Osteoblast (primary cell): ENCODE measurements at places on chromosomes 7 and 10. TPM values are rescaled to one million over a fixed set of nuclear protein-coding genes. Genes with fewer than 3 reads are reported as not detected.

The SEMA3E gene
- total RNA-seq = 0.29 and 1.4 TPM in 2 replicates

The TNRC18 gene
- total RNA-seq = 61.3 and 83.6 TPM in 2 replicates

The NME8 gene
- total RNA-seq = not detected in 2 replicates

The HECW1 gene
- 2.9 and 6.5 TPM in 2 replicates for total RNA-seq

DNA sequence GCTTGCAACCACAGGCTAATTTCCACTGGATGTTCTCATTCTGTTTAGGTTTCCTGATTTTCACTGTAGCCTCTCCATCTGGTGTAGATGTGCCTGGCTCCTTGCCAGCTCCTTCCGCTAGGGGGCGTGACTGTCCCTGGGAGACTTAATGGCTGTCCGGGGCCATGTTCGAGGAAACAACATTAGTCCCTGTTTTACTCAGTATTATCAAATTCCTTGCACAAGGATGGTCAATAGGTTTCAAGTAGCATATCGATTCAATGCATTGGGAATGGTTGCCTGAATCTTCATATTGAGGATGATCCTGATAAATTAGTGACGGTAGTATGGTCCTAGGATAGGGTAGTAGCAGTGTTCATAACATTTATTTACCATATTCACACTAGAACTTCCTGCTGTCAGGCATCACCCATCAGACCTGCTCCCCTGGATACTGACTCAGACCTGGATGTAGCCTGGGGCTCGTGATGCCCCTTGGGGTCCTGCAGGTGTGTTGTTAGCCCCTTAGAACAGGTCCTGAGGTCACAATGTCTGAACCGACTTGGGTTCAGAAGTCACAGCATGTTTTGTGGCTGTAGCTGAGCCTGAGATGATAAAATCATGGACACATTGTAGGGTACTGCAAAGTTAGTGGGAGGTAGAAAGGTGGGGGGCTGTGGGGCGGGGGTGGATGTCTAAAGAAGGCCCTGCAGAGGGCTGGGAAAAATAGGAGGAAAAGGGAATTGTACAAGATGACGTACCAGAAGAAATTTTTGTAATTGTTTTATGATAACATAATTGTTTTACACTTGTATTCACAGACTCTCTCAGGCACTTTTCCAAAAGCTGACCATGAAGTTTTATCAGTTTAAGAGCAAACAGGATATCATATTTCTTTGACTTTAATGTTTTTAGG lies 8.9 kb upstream of the EXOC6 start:
- no peak overlapping the region for H3K27ac ChIP-seq
- DNase-seq = no peak
- H3K4me1 ChIP-seq = peaks cover 2% of the 10 kb centered on the region
- H3K36me3 ChIP-seq = no peaks in the 10 kb centered on the region
- H3K4me3 ChIP-seq = no peak overlapping the region
- H3K27me3 ChIP-seq = no peaks in the 10 kb centered on the region

DNA sequence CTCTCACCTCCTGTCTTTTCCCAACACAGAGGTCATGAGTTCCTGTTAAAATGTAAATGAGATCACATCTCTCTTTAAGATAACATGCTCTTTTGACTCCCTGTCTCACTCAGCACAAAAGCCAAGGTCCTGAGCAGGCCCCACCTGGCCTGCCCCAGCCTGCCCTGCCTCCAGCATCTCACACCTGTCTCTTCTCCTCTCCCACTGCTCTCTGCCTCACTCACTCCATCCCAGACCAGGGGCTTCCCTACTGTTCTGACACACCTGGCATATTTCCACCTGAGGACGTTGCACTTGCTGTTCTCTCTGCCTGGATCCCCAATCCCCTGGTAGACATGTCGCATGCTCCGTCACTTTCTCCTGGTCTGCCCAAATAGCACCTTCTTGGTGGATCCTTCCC lies 285.0 kb upstream of the ZMIZ1 start:
- H3K4me3 ChIP-seq = no peak overlapping the region
- H3K27ac ChIP-seq = no peak overlapping the region
- H3K27me3 ChIP-seq = peaks cover 52% of the 10 kb centered on the region
- no peaks in the 10 kb centered on the region for H3K36me3 ChIP-seq
- no peak for DNase-seq
- H3K4me1 ChIP-seq = no peaks in the 10 kb centered on the region

The NUP205 gene
- 29.5 and 33.7 TPM in 2 replicates for total RNA-seq

- H3K27me3 ChIP-seq = no peaks in the 10 kb centered on the region
- no peaks in the 10 kb centered on the region for H3K4me1 ChIP-seq
Observed at GRCh38 chr10:64010711-64011110, 489.5 kb downstream of the REEP3 start.

GRCh38 chr7:32062150-32062549 lies 8.1 kb downstream of the PDE1C start:
- peaks cover 7% of the 10 kb centered on the region for H3K36me3 ChIP-seq
- DNase-seq = no peak
- H3K4me1 ChIP-seq = peaks cover 68% of the 10 kb centered on the region
- H3K27ac ChIP-seq = peak overlapping the region; percentile 91
- no peak overlapping the region for H3K4me3 ChIP-seq
- H3K27me3 ChIP-seq = no peaks in the 10 kb centered on the region

DNA sequence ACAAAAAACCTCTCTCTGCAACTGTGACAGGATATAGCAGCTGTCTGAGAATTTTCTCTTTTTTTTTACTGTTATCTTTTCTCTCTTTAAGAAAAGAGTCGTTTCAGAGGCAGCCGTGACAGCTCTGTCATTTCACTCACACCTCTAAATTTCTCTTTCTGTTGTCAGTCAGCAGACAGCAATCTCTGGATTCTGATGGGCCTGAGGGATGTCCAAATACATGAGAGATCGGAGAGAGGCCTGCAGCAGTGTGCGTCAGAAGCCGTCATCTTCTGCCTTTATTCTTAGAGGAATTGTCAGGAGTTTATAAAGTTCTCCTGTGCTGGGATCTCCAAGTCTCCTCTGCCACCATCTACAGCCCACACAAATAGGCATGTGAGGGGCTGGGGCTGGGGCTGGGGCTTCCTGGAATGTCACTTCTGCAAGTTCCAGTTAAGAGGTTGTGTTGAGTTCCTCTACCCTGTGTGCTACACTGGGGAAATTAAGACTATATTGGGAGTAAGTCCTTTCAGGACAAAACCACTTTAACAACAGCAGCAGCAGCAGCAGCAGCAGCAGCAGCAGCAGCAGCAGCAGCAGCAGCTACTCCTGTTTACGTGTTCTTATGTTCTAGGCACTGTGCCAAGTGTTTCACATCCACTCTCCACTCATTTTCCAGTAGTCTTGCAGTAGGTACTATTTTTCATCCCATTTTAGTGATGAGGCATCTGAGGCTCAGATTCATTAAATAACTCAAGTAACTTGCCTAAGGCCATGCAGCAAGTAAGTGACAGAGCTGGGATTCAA lies 541.3 kb downstream of the LRMDA start:
- DNase-seq = peak; percentile 45
- no peak overlapping the region for H3K4me3 ChIP-seq
- peaks cover 5% of the 10 kb centered on the region for H3K4me1 ChIP-seq
- no peak overlapping the region for H3K27ac ChIP-seq
- H3K27me3 ChIP-seq = no peaks in the 10 kb centered on the region

GRCh38 chr7:149706398-149706797 lies 67.0 kb downstream of the ZNF467 start:
- H3K4me3 ChIP-seq = no peak overlapping the region
- H3K27ac ChIP-seq = no peak overlapping the region
- H3K36me3 ChIP-seq = no peaks in the 10 kb centered on the region
- peak; percentile 3 for DNase-seq
- H3K4me1 ChIP-seq = no peaks in the 10 kb centered on the region
- no peaks in the 10 kb centered on the region for H3K27me3 ChIP-seq

DNA sequence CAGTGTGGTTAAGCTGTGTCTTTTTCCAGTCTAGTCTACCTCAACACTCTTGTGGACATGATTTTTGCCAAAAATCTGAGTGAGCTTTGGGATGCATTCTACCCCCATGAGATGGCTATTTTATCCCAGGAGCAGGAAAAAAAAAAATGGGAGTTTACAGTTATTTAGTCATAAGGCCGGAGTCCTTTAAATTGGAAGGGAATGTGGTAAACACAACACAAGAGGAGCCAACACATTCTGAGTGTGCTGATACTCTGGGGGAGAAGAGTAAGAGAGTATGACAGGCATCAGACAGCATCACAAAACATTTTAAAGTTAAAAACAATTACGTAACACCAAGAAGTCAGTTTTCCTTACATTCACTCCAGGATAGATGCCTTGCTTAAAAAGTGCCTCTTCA lies 46.1 kb downstream of the C1GALT1 start:
- peak overlapping the region; percentile 38 for H3K27ac ChIP-seq
- peaks cover 3% of the 10 kb centered on the region for H3K36me3 ChIP-seq
- H3K27me3 ChIP-seq = no peaks in the 10 kb centered on the region
- no peak for DNase-seq
- H3K4me1 ChIP-seq = peaks cover 16% of the 10 kb centered on the region

GRCh38 chr10:120085096-120085796 lies 192.7 kb downstream of the SEC23IP start:
- no peaks in the 10 kb centered on the region for H3K36me3 ChIP-seq
- peak; percentile 21 for DNase-seq
- no peak overlapping the region for H3K27ac ChIP-seq
- no peak overlapping the region for H3K4me3 ChIP-seq

DNA sequence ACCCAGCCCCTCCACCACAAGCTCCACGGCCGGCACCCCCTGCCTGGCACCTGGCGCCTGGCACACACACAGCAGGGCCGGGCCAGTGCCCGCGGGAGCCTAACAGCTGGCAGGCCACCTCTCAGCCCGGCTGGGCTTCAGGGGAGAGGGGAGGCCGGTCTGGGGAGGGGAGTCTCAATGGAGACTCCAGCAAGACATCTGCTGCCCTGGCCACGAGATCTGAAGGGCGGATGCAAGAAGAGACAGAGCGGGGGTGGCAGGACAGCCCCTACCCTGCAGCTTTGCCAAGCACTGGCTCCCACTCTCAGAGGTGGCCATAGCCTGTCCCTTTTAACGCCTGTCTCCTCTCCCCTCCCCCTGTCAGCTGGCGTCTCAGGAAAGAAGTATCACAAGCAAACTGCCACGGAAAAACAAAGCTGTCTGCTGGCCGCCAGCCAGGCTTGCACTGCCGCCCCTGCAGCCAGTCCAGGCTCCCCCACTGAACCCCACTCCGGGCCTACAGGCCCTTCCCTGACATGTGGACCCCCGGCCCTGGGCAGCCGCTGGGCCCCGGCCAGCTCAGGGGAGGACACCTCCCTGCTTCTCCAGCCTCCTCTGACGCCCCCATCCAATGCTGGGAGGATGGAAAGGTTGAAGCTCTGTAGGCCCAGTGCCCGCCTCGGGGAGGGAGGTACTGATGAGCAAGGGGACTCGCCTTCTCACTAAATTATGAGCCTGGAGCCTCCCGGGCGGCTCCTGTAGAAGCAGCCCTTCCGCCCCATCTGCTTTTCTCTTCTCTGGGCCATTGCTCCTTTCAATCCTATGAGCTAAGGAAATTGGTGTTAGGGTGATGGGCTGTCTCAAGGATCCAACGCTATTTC lies 178.4 kb downstream of the ARHGAP12 start:
- DNase-seq = peak; percentile 71
- no peaks in the 10 kb centered on the region for H3K36me3 ChIP-seq
- H3K4me1 ChIP-seq = peaks cover 21% of the 10 kb centered on the region
- H3K27me3 ChIP-seq = no peaks in the 10 kb centered on the region
- H3K27ac ChIP-seq = no peak overlapping the region

The OR2A7 gene
- total RNA-seq = 1.1 and 2.7 TPM in 2 replicates
